ENCODE measurements at places on chromosomes 11 and 22.

GRCh38 chr11:104968856-104969776, 742 bp upstream of the CASP4 start:
- DNase-seq, result no peak

DNA sequence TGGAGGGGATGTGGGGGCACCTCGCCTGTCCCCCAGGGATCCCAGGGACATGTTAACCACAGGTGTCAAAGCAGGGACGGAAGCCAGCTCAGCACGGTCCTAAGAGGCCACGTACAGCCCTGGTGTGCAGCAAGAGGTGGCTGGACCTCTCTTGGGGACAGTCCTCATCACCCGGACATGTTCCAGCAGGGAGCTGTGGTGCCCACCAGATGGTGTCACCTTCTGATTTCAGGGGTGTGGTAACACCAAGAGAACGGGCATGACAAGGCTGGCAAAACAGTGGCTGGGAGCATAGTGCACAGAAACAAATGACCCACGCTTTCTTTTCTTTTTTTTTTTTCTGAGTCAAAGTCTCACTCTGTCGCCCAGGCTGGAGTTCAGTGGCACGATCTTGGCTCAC, 25.6 kb upstream of the COMT start:
- DNase-seq, result no peak

DNA sequence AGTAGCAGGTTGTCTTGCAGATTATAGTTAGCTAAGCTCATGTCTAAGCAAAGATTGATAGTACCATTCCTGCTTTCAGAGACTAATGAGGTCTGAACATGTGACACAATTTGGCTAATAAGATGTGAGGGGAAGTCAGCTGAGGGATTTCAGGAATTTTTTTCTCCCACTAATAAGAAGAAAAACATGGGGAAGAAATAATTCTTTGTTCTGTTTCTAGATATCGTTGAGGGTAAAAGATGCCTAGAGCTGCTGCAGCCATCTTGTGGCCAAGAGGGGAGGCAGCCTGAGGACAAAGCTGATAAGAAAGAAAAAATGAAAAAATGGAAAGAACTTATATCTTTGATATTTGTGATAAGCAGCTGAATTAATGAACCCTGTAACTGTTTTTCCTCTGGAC, 1334.4 kb downstream of the LRRC4C start:
- no peak for DNase-seq

DNA sequence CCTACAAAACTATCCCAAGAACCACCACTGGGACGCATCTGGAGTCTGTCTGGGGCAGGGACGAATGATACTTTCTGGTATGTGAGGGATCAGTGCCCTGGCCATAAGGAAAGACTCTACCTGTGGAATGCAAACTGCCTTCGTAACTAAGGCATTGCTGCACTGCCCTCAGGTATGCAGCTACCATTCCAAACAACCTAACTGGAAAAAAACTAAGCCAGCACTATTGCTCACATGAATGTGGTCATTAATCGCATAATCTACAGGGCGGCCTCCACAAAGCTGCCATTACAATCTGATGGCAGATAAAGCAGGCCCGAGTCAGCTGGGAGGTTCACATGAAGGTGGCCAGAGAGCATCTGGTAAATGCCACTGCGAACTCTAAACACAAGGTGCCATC, 3.9 kb downstream of the PACSIN2 start:
- no peak for DNase-seq

DNA sequence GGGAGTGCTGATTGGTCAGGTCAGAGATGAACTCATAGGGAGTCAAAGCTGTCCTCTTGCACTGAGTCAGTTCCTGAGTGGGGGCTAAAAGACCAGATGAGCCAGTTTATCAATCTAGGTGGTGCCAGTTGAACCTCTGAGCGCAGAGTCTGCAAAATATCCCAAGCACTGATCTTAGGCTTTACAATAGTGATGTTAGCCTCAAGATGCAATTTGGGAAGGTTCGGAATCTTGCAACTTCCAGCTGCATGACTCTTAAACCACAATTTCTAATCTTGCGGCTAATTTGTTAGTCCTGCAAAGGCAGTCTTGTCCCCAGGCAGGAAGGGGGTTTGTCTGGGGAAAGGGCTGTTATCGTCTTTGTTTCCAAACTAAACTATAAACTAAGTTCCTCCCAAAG, 92.3 kb upstream of the PARVA start:
- DNase-seq, result no peak

DNA sequence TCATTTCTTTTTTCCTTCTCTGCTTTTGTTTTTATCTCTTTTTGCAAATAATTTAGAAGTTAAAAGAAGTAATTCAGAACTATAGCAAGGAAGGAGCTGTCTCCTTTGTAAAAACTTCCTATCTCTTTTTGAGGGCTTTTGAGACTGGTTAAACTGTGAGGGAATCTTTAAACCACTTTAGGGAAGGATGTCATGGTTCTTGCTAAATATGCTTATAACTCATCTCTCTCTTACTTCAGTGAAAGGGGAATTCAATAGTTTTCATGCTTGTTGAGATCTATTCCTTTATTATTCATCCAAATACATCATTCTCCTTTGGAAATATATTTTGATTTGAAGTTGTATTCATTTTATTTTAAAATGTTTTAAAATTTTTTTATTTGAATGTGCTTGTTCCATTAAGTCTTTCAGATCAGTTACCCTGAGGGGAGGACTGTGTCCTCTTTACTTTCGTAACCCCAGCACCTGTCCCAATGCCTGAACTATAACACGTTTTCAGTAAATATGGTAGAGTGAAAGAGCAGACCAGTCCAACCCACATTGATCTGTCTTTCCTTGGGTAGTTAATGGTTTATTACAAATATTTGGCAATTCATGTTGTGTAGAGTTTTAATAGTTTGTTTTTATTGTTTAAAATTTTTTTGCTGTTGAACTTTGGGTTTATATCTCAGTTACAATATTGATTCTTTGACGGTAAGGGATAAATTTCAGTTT, 27.5 kb downstream of the AMOTL1 start:
- no peak for DNase-seq

DNA sequence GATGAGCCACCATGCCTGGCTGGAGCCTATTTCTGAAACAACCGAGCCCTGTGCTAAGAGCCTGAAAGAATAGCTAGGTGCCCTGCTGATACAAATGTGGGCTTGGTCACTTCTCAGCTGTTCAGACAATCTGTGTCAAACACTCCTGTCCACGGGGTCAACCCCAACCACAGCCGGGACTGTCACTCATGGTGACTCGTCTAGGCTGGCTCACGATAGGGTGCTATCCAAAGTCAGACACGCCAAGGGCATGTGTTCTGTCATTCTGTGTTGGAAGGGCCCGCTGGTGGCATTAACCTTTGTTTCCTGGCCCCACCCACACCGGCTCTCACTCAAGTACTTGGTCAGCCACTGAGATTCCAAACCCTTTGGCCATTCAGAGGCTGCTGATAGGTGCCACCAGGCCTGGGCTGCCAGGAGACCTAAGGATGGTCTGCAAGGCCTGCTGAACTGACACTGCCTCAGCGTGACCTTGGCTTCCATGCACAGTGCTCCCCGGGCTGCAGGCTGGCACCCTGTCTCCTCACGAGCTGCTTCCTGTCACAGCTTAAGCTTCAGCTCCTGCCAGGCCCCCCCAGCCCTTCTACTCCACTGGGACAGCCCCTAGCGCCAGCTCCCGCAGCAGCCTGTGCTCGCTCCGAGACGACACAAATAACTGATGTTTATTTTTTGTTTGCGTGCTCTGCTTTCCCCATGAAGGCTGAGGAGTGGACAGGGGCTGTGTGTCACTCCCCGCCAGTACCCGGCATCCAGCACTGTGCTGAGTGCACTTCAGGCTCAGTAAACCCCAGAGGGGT, 14.2 kb upstream of the CDC42BPG start:
- DNase-seq, result no peak

GRCh38 chr11:32991427-32991826, 24.3 kb upstream of the DEPDC7 start:
- DNase-seq, result no peak

DNA sequence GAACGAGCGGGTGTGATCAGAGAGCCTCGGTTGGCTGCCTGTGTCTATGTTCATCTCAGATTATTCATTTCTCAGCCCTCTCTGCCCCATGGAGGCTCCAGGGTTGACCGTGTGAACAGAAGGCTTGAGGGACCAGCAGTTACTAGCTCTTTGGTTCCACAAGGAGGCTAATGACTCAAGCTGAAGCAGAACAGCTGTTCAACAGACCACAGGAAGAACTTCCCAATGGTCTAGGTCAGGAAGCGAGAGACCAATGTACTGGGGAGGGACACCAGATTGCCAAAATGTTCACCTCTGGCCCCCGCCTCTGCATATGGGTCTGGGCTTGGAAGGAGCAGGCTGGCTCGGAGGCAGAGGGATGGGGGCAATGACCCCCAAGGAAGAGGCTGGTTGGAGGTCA, 14.7 kb upstream of the PDE2A start:
- no peak for DNase-seq

GRCh38 chr11:113188371-113188834, 126.0 kb upstream of the TTC12 start:
- DNase-seq, result no peak

DNA sequence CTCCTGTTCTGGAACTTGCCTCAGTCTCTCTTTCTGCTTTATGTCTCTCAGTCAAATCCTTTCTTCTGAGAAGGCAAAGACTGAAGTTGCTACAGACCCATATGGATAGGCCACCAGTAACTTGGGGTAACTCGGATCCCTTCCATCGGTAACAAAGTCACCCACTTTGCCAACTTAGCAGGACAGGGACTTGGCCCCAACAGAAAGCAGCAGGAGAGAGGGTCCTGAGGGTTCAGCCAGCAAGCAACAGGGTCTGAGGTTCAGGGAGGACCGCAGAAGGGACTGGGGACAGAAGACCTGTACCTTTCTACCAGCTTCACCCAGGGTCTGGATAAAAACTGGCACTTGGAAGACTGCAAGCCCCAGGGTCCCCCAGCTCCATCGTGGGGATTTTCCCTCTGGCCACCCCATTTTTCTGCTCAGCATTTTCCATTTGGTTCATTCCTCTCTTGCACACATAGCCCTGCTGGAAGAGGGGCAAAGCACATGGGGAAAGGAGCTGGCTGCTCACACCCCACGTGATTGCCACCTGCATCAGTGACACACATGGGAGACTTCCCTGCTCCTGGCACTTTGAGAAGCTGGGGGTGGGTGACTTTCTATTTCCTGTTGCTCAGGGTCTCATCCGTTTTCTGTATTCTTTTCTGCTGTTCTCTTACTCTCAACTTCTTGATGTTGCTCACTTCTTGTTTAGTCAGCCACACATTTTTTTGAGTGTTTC, 34.6 kb upstream of the GNAZ start:
- peak; percentile 8 for DNase-seq

- DNase-seq, result no peak
These were observed 323.4 kb downstream of the RAB38 start for GRCh38 chr11:87851827-87852226.

DNA sequence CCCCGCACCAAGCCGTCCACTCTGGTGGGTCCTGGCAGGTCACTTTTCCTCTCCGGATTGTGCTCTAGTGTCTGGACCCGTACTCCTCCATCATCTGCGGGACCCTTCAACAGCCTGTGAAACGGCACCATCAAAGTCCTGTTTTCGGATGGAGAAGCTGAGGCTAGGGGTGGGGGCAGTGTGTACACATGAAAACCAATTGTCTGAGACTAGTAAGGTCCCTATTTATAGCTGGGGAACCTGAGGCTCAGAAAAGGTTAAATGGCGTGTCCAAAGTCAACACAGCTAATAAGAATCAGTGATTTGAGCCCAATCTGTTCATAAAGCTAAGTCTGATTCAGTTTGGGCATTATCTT, 668 bp upstream of the LRRC32 start:
- no peak for DNase-seq

GRCh38 chr11:134406264-134407185, 5.5 kb downstream of the B3GAT1 start:
- DNase-seq, result no peak

DNA sequence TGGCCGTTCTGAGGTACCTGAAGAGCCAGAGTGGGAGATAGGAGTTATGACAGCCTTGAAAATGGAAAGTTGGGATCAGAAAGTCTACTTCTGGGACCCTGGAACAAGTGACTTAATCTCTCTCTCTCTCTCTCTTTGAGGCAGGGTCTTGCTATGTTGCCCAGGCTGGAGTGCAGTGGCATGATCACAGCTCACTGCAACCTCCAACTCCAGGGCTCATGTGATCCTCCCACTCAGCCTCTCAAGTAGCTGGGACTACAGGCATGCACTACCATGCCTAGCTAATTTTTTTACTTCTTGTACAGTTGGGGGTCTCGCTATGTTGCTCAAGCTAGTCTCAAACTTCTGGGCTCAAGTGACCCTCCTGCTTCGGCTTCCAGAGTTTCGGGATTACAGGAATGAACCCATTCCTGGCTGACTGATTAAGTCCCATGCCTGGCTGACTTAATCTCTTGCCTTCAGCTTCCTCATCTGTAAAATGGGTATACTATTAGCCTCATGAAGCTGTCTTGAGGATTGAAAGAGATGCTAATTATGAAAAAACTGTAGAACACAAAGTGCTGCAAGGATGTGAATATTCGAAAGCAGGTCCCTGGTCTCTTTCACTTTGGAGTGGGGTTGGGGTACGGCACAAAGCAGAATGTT, 87.7 kb downstream of the UBASH3B start:
- no peak for DNase-seq

- DNase-seq, result no peak
These were observed 39.4 kb downstream of the SBF1 start for GRCh38 chr22:50435291-50436014.

- no peak for DNase-seq
These were observed 60.3 kb downstream of the NELL1 start for GRCh38 chr11:20729597-20730105.

GRCh38 chr22:43225609-43226008, 38.7 kb upstream of the TTLL12 start:
- DNase-seq, result no peak

GRCh38 chr11:33515347-33515746, 185.3 kb downstream of the C11orf91 start:
- DNase-seq, result no peak

DNA sequence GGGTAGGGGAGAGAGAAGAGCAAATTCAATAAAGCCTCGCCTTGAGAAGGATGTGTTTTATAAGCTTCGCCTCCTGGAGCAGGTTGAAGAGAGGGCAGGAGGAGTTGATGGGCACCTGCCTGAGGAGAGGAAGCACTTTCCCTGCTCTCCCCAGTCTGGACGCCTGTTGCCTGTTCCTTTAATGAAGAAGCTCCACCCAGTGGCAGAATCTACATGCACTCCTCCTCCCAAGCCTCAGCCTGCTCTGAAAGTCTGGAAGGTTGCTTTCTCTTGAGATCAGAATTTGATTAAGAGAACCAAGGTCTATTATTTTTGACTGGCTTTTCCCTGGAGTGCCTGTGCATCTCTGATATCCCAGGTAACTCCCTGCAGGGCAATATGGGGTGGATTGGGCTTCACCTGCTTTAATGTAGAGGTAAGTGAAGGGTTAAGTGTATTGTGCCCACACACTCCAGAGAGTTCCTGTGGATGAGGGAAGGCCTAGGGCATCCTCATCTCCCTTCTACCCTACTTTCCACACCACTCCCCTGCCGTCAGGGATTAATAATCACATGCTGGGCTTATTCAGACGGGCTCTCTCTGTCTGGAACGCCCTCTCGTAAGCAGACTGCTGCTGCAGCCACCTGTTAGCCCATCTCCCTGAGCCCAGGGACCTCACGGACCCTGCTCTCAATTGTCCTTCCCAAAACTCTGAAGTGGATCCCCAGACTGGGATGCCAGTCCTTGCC, 22.3 kb downstream of the NTM start:
- DNase-seq, result no peak

Measured in activated T-cell treated with anti-CD3 and anti-CD28 coated beads for 24 hours (primary cell).